Activated CD4-positive, alpha-beta T cell treated with anti-CD3 and anti-CD28 coated beads, Interleukin-2, amount 10 ng/mL, durations not matched to agents 24 days and 14 days (primary cell): ENCODE measurements at places on chromosomes 4 and X. TPM values are rescaled to one million over a fixed set of nuclear protein-coding genes. Genes with fewer than 3 reads are reported as not detected.
A peak's percentile ranks its signal among the peaks of the same experiment; 100 is the strongest.

- no peaks in the 10 kb centered on the region for H3K36me3 ChIP-seq
- no peak overlapping the region for H3K4me3 ChIP-seq
- no peak for DNase-seq
- no peaks in the 10 kb centered on the region for H3K4me1 ChIP-seq
These were observed 18.8 kb upstream of the DSPP start for GRCh38 chr4:87589531-87589930.

DNA sequence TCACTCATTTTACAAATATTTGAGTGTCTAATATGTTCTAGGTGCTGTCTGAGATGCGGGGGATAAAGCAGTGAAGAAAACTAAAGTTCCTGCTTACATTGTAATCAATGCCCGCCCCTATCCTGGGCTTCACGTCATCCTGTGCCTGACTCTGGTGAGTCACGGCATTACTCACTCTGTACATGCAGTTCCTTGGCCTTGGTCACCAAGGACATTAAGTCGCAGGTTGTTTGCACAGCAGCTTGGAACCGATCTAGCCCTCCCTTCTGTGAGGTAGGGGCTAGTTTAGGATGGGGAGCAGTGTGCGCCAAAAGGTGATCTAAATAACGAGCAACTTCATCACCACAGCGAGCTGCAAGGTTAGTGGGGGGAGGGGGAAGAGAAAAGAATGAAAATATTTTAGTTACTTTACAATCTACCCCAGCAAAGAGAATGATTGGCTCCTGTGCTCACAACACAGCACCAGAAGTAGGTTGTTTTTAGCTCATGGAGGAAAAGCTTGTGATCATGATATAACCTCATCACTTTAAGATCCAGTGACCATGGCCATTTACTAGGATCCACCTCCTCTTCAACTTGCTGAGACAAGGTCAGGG, 48.0 kb upstream of the HDAC8 start:
- H3K4me3 ChIP-seq, result peak overlapping the region; percentile 80
- peaks cover 25% of the 10 kb centered on the region for H3K4me1 ChIP-seq
- no peaks in the 10 kb centered on the region for H3K27me3 ChIP-seq
- peaks cover 16% of the 10 kb centered on the region for H3K36me3 ChIP-seq

GRCh38 chr4:129111919-129112318, 16.0 kb downstream of the C4orf33 start:
- H3K4me1 ChIP-seq, result peaks cover 2% of the 10 kb centered on the region
- no peak overlapping the region for H3K27ac ChIP-seq
- H3K4me3 ChIP-seq, result no peak overlapping the region

RGN gene
- total RNA-seq, result not detected in 2 replicates

GRCh38 chr4:139633661-139634060, 32.0 kb upstream of the MGST2 start:
- no peaks in the 10 kb centered on the region for H3K36me3 ChIP-seq
- H3K27me3 ChIP-seq, result peaks cover 32% of the 10 kb centered on the region
- no peaks in the 10 kb centered on the region for H3K4me1 ChIP-seq

HMGB2 gene
- 311 and 315 TPM in 2 replicates for total RNA-seq

DNA sequence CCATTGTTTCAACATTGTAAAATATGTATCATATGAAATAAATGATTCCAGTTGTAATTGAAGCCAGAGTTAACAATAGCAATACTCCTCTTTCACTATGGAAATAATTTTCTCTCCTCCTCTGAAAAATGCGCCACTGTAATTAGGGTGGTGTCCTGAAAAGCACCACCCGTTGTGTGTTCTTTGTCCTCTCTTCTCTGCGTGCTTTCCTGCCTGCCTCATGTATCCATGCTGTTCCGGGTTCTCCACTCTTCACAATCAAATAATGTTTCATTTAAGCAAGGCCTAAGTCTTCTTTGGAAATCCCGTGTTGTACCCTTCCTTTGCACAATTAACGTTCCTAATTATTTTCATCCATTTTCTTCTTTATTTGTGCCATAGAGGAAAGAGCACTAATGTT, 293.3 kb downstream of the ADGRL3 start:
- no peaks in the 10 kb centered on the region for H3K27me3 ChIP-seq
- H3K4me1 ChIP-seq, result no peaks in the 10 kb centered on the region
- no peaks in the 10 kb centered on the region for H3K36me3 ChIP-seq
- DNase-seq, result no peak

CNKSR2 gene
- 7.1 and 10.2 TPM in 2 replicates for total RNA-seq

SLC9B1 gene
- total RNA-seq, result 0.23 and 0.47 TPM in 2 replicates

UGT2A3 gene
- not detected in 2 replicates for total RNA-seq

RBM47 gene
- total RNA-seq, result 10.7 and 13.0 TPM in 2 replicates

DNA sequence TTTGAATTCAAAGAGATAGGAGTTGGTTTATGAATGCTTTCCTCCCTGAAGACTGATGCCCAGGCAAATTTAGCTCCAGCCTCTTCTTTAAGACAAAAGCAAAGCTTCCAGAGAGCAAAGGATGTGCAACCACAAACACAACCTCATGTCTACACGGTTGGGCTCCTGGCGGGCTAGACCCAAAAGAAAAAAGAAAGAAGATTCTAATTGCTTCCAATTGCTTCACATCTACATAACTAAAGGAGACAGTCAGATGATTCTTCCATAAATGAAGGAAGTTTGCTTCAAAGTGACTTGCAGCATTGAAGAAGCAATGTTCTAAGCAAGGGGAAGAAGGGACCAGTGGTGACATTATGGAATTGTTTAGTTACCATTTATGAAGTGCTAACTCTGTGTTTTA, 1603.0 kb upstream of the TENM3 start:
- DNase-seq, result no peak
- no peaks in the 10 kb centered on the region for H3K4me1 ChIP-seq

DNA sequence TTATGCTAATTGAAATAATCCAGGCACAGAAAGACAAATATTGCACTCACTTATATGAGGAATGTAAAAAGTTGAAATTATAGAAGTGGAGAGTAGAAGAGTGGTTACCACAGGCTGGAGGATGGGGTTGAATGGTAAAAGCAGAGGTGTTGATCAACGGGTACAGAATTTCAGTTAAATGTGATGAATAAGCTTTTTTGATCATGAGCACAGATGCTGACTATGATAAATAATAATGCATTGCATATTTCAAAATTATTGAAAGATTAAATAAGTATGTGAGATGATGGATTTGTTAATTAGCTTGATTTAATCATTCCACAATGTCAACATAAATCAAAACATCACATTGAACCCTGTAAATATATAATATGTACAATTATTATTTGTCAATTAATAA, 213.1 kb downstream of the DCAF12L2 start:
- no peaks in the 10 kb centered on the region for H3K27me3 ChIP-seq
- DNase-seq, result no peak
- no peak overlapping the region for H3K4me3 ChIP-seq
- no peaks in the 10 kb centered on the region for H3K36me3 ChIP-seq

DNA sequence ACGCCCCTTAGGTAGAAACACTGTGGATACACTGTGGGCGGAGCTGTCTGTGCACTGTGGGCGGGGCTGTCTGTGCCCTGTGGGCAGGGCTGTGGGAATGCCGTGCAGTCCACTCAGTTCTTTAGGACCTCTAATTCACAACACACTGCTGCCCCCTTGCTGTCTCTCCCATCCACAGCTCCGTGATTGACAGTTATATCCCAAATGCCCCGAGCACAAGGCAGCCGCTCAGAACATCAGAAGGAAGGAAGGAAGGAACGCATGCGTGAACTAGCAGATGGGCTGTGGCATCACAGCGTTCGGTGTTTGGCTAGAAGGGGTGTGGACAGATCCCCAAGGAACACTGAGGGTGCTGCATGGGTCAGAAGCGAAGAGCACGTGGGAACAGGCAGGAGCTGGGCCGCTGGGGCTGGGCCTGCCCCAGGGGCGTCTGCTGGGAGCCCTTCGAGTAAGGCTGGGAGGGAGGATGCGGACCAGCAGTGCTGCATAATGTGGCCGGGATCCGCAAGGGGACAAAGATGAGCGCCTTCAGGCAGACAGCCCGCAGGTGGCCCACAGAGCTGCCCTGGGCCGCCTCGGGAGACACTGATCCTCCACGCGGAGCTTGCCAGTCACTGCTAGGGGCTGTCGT, 29.8 kb downstream of the ACOX3 start:
- DNase-seq, result no peak
- no peaks in the 10 kb centered on the region for H3K27me3 ChIP-seq
- peaks cover 22% of the 10 kb centered on the region for H3K4me1 ChIP-seq
- H3K36me3 ChIP-seq, result peaks cover 25% of the 10 kb centered on the region
- H3K27ac ChIP-seq, result no peak overlapping the region

MYOZ2 gene
- not detected in 2 replicates for total RNA-seq

NSG1 gene
- total RNA-seq, result 0.09 and 0.44 TPM in 2 replicates

NKAP gene
- total RNA-seq, result 8.9 and 10.2 TPM in 2 replicates

NAT8L gene
- total RNA-seq, result 7.3 and 7.7 TPM in 2 replicates

SPOCK3 gene
- total RNA-seq, result not detected in 2 replicates

DNA sequence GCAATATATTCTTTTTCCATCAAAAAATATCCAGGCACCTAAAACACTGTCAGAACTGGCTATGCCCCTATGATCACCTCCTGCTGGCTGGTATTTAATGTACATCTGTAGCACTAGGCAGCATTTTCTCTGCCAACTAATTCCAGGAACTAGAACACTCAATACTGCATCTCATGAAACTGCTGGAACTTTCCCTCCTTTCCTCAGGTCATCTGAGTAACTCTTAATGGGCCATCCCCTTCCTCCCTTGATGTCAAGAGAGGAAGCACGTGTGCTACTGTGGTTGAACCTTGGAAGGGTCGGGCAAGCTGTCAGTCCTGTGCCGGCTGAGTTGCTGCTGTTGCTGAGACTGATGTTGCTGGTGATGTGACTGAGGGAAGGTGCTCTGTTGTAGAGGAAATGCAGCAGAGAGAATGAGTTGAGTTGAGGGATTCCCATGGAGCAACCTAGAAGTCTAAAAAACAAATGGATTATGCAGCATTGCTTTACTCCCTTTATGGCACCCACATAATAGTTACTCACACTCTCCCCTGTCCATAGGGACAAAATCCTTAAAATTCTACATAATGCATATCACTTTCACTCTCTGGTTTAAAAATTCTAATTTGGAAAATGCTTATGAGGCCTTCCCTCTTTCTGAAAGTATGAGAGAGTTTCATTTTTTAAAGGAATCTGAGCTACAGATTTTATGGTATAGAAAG, 39.5 kb downstream of the TMEM165 start:
- H3K27ac ChIP-seq, result peak overlapping the region; percentile 77
- H3K27me3 ChIP-seq, result no peaks in the 10 kb centered on the region
- H3K36me3 ChIP-seq, result peaks cover 55% of the 10 kb centered on the region
- no peak overlapping the region for H3K4me3 ChIP-seq
- peak; percentile 71 for DNase-seq

AMOT gene
- total RNA-seq, result 2.5 TPM in 2 replicates

GRCh38 chr4:6217716-6218381, 17.5 kb upstream of the JAKMIP1 start:
- no peak overlapping the region for H3K27ac ChIP-seq
- DNase-seq, result no peak
- H3K36me3 ChIP-seq, result peaks cover 4% of the 10 kb centered on the region
- H3K4me1 ChIP-seq, result no peaks in the 10 kb centered on the region

ARR3 gene
- not detected in 2 replicates for total RNA-seq

GRCh38 chr4:109764789-109765402, 35.0 kb upstream of the PLA2G12A start:
- H3K27me3 ChIP-seq, result peaks cover 8% of the 10 kb centered on the region
- no peak overlapping the region for H3K27ac ChIP-seq
- DNase-seq, result no peak
- H3K4me3 ChIP-seq, result no peak overlapping the region
- H3K36me3 ChIP-seq, result no peaks in the 10 kb centered on the region

GRCh38 chr4:168710353-168710946, 213.6 kb downstream of the PALLD start:
- peaks cover 6% of the 10 kb centered on the region for H3K27me3 ChIP-seq
- H3K4me1 ChIP-seq, result peaks cover 11% of the 10 kb centered on the region
- H3K27ac ChIP-seq, result no peak overlapping the region
- no peak overlapping the region for H3K4me3 ChIP-seq
- H3K36me3 ChIP-seq, result no peaks in the 10 kb centered on the region
- DNase-seq, result peak; percentile 61

HMGN5 gene
- 0.88 and 1.5 TPM in 2 replicates for total RNA-seq

- H3K36me3 ChIP-seq, result no peaks in the 10 kb centered on the region
- H3K4me3 ChIP-seq, result no peak overlapping the region
- peaks cover 5% of the 10 kb centered on the region for H3K4me1 ChIP-seq
These were observed 9.1 kb downstream of the IL13RA1 start for GRCh38 chrX:118736394-118737010.

- H3K36me3 ChIP-seq, result no peaks in the 10 kb centered on the region
- no peaks in the 10 kb centered on the region for H3K27me3 ChIP-seq
- H3K27ac ChIP-seq, result no peak overlapping the region
- DNase-seq, result peak; percentile 17
These were observed 198.0 kb upstream of the MAMLD1 start for GRCh38 chrX:150164971-150165600.

DMP1 gene
- not detected in 2 replicates for total RNA-seq

CT83 gene
- total RNA-seq, result not detected in 2 replicates

- H3K27me3 ChIP-seq, result no peaks in the 10 kb centered on the region
- no peak overlapping the region for H3K4me3 ChIP-seq
- no peak for DNase-seq
- no peaks in the 10 kb centered on the region for H3K36me3 ChIP-seq
- H3K4me1 ChIP-seq, result no peaks in the 10 kb centered on the region
These were observed 46.6 kb downstream of the SMPX start for GRCh38 chrX:21711129-21711847.

ARHGEF6 gene
- 37.4 and 38.0 TPM in 2 replicates for total RNA-seq

DNA sequence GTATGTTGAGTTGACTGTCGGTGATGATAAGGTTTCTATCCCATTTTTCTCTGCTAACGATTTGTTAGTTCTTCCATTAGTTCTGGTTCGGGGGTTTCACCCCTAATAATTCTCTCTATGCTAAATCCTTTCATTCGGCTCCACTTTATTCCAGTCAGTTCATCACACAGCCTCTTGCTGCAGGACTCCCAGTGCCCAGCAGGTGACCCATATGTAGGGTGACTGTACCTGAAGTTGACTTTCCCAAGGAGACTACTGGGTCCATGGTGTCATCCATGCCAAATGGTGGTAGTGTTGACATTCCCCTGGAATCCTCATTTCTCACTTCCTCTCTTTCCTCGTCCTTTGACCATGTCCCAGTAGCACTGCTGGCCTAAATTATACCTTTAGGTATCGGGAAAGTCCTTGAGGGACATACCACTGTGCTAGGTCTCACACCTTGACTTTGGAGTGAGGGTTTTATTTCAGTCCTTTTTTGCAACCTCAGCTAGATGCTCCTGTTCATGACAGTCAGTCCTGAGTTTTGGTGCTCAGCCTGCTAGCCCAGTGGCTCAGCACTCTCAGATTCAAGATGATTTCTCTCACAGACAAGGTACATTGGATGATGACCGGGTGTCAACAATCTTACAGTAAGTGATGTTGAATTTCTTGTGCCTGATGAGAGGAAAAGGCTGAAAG, 105.1 kb upstream of the ARHGAP24 start:
- H3K27me3 ChIP-seq, result no peaks in the 10 kb centered on the region
- DNase-seq, result no peak
- no peak overlapping the region for H3K4me3 ChIP-seq
- H3K4me1 ChIP-seq, result no peaks in the 10 kb centered on the region
- no peak overlapping the region for H3K27ac ChIP-seq

KLF8 gene
- total RNA-seq, result 5.2 and 5.9 TPM in 2 replicates

DNA sequence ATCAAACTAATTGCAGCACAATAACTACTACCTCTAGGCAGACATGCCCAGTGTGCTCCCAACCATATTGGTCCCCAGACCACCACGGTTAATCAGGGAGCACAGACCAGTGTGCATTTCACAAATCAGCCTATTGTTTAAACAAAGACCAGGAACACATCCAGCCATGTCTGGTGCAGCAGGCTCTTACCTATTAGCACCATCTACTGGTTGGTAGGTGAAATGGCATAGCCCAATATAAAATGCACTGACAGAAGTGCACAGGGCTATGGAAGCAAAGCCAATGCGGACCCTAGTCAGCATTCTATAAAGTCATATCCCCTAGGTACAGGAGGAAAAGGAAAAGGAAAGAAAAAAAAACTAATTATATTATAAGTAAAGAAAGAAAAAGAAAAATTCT, 15.5 kb upstream of the CYLC1 start:
- no peak overlapping the region for H3K4me3 ChIP-seq
- no peaks in the 10 kb centered on the region for H3K36me3 ChIP-seq
- H3K27me3 ChIP-seq, result no peaks in the 10 kb centered on the region
- H3K4me1 ChIP-seq, result no peaks in the 10 kb centered on the region
- no peak overlapping the region for H3K27ac ChIP-seq
